Activated CD4-positive, alpha-beta memory T cell treated with anti-CD3 and anti-CD28 coated beads, Interleukin-2, amount 10 ng/mL, durations not matched to agents 7 days and 5 days (primary cell): ENCODE measurements at places on chromosomes 11 and 22. TPM values are rescaled to one million over a fixed set of nuclear protein-coding genes. Genes with fewer than 3 reads are reported as not detected.

TMPRSS6 gene
- total RNA-seq: 14.7 TPM

PLEKHB1 gene
- total RNA-seq: 8.6 TPM

KRTAP5-11 gene
- total RNA-seq: not detected

KRTAP5-7 gene
- total RNA-seq: not detected

ISX gene
- total RNA-seq: not detected

MS4A7 gene
- total RNA-seq: not detected
